Activated CD4-positive, CD25-positive, alpha-beta regulatory T cell treated with anti-CD3 and anti-CD28 coated beads, Interleukin-2, amount 50 U/mL, for 24 hours (primary cell): ENCODE measurements at places on chromosomes 5 and 9.
A peak's percentile ranks its signal among the peaks of the same experiment; 100 is the strongest.

DNA sequence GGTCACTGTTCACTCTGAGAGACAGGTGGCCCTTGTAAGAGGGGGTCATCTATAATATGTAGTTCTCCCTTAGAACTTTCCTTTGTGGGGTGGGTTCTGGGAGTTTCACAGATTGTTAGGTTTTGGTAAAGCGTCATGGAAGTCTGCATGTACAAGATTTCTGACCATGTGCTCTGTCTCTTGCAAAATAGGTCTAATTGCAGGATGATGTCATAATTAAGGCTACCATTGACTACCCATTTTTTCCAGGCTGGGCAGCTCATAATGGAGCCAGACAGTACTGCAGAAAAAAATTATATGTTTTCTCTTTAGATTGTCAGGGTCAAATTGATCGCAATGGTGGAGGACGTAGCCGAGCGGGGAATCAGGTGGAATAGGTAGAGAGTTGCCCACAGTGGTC, 3.7 kb upstream of the GM2A start:
- no peak for ATAC-seq

- no peak for ATAC-seq
These were observed 177.0 kb downstream of the DCP2 start for GRCh38 chr5:113153512-113154097.

DNA sequence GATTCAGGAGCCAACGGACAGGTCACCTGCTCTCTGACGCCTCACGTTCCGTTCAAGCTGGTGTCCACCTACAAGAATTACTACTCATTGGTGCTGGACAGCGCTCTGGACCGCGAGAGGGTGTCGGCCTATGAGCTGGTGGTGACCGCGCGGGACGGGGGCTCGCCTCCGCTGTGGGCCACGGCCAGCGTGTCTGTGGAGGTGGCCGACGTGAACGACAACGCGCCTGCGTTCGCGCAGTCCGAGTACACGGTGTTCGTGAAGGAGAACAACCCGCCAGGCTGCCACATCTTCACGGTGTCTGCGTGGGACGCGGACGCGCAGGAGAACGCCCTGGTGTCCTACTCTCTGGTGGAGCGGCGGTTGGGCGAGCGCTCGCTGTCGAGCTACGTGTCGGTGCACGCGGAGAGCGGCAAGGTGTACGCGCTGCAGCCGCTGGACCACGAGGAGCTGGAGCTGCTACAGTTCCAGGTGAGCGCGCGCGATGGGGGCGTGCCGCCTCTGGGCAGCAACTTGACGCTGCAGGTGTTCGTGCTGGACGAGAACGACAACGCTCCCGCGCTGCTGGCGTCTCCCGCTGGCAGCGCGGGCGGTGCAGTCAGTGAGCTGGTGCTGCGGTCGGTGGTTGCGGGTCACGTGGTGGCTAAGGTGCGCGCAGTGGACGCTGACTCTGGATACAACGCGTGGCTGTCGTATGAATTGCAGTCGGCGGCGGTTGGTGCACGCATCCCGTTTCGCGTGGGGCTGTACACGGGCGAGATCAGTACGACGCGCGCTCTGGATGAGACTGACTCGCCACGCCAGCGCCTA, 1.7 kb downstream of the PCDHA10 start:
- no peak for ATAC-seq

DNA sequence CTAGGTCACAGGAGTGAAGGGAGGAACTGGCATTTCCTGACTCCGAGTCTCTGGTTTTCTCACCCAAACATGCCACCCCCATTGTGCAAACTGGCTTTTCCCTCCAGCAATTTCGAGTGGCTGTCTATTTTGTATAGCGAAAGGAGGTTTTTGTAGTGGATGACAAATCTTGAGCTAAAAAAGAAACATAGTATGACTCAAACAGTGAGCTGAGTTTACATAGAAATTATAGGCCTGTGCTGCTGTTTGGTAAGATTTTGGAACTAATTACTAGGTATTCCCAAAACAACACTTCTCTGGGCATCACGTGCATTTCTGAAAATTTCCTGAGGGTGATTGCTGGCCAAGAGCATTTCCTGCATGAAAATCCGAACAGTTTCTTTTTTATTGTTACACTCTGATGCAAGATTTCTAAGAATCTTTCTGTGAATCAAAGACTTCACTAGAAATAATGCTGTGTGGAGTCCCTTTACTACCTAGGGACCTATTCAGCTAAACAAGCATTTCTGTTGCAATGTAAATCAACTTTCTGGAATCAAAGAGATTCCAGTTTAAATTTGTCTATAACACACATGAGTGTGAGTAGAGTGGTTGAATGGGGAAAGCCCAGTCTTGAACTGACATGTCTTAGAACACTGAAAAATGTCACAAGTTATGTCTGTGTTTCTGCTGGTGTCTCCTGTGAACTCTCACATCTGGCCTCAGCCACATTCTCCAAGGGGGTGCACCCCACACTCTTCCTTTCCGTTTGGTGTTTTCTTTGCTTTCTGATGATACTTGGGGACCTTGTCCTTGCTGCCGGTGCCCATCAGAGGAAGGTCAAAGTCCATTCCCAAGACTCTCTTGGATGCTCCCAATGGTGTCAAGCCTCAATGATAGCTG, 33.3 kb upstream of the DAPK1 start:
- ATAC-seq: peak; percentile 45

GRCh38 chr5:116595498-116595897, 20.9 kb upstream of the SEMA6A start:
- ATAC-seq: no peak

GRCh38 chr5:2094616-2094995, 211.9 kb upstream of the IRX4 start:
- ATAC-seq: no peak

GRCh38 chr5:73354406-73354805, 94.2 kb downstream of the FOXD1 start:
- ATAC-seq: no peak

- ATAC-seq: peak; percentile 49
These were observed 133.4 kb downstream of the SLC1A3 start for GRCh38 chr5:36739751-36740221.
